ENCODE measurements at places on chromosomes 12 and 14. TPM values are rescaled to one million over a fixed set of nuclear protein-coding genes. Genes with fewer than 3 reads are reported as not detected.
A peak's percentile ranks its signal among the peaks of the same experiment; 100 is the strongest.

The DAO gene
- total RNA-seq, result not detected

The CLEC9A gene
- total RNA-seq, result not detected

The INSM2 gene
- total RNA-seq, result not detected

The BATF gene
- total RNA-seq, result 179 TPM

The NRL gene
- 1.7 TPM for total RNA-seq

The SSTR1 gene
- total RNA-seq, result not detected

The RNF31 gene
- 53.8 TPM for total RNA-seq

The TTLL5 gene
- total RNA-seq, result 23.8 TPM

The ANG gene
- 0.27 TPM for total RNA-seq

The HHIPL1 gene
- 0.31 TPM for total RNA-seq

The ASCL1 gene
- not detected for total RNA-seq

The BRMS1L gene
- total RNA-seq, result 4.4 TPM

The CLEC4C gene
- total RNA-seq, result not detected

The SPPL3 gene
- total RNA-seq, result 22.2 TPM

The SERPINA6 gene
- total RNA-seq, result not detected

The IL26 gene
- total RNA-seq, result 0.33 TPM

DNA sequence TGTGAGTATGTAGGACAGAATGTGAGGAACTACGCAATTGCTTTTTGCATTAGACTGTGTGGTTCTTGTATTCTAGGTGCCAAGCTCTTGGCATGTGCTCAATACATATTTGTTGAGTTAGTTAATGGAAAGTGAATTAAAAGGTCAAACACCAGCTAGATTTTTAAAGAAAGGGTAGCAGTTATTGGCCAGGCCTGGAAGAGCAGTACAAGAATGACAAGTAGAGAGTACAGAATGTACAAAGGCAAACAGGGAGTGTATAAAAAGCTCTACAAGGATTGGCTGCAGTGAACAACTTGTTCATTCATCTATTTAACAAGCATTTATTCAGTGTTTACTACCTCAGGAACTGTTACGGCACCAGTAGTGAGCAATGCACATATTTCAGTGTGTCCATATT, 854.0 kb upstream of the SEL1L start:
- no peak for DNase-seq

GRCh38 chr12:125518074-125518473, 452.8 kb downstream of the AACS start:
- DNase-seq, result no peak

DNA sequence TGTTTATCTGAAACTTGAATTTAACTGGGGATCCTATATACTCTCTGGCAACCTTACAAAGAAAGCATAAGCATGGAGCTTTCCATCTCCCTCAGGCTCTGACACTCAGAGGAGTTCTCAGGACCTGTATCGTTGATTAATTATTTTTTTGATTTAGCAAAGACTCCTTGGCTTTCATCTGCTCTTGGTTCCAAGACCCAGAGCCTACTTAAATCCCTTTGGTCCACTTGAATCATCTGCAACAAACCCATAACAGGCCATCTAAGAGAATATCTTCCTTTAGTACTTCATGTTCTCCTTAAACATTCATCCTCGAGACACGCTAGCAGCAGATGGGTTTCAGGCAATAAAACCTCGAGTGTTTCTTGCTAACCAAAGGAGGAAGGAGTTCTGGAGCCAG, 85.4 kb downstream of the ZFP36L1 start:
- DNase-seq, result no peak

GRCh38 chr14:100067971-100068959, 3.0 kb downstream of the EVL start:
- DNase-seq, result peak; percentile 92

DNA sequence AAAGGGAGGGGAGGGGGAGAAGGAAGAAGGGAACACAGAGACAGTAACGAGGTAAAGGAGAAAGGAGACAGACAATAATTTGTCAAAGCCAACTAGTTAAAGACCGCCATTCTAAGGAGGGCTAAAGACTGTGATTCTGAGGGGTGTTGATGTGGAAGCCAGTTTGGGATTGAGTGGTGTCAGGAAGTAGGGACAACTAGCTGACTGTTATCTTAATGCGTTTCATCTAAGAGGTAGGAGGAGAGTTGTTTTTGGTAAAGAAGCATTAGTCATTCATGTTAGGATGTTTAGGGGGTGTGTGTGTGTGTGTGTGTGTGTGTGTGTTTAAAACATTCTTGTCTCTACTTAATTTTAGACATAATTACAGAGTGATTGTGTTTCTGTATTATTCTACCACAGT, 95.0 kb downstream of the INSM2 start:
- no peak for DNase-seq

- DNase-seq, result no peak
Observed at GRCh38 chr12:74401035-74401434, 136.6 kb upstream of the ATXN7L3B start.

GRCh38 chr12:92158796-92159439, 13.3 kb upstream of the BTG1 start:
- no peak for DNase-seq

GRCh38 chr12:75684678-75685616, 173.5 kb upstream of the KRR1 start:
- DNase-seq, result no peak

DNA sequence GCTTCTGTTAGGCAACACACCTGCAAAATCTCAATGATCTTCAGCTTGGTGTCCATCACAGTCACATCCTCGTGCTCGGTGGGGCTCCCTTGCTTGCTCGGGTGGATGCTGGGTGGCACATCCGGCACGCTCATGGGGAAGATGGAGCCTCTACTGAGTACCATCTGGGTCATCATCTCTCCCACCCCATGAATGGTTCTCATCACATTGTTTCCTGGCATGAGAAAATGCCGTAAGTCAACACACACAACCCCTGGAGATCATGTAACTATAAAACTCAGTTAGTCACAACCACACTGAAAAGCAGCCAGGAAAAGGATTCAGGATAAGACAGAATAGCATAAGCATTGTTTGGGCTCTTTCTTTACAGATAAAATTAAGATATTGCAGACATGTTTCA, 201.1 kb downstream of the ITPR2 start:
- DNase-seq, result no peak

DNA sequence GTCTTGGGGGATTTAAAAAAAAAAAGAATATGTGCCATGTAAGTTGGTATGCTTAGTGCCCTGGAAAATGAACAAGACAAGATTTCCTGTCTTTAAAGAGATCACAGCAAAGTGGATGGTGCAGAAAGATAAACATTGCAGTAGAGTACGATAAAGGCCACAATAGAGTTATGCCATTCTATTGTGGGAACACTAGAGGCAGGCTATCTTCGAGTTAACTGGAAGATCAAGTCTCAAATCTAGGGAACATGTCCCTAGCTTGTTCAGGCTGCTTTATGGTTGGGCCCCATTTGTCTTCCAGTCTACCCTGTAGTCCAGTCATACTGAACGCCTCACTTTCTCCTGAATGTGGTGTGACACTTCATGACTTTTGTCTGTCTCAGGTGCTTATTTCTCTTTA, 18.7 kb upstream of the CCT2 start:
- no peak for DNase-seq

- no peak for DNase-seq
Observed at GRCh38 chr14:25570483-25570882, 520.5 kb upstream of the STXBP6 start.

GRCh38 chr12:104022786-104023185, 27.2 kb downstream of the GLT8D2 start:
- no peak for DNase-seq

GRCh38 chr12:1732914-1733313, 42.0 kb downstream of the ADIPOR2 start:
- no peak for DNase-seq

- no peak for DNase-seq
Observed at GRCh38 chr14:80933282-80933681, 8.3 kb downstream of the CEP128 start.

DNA sequence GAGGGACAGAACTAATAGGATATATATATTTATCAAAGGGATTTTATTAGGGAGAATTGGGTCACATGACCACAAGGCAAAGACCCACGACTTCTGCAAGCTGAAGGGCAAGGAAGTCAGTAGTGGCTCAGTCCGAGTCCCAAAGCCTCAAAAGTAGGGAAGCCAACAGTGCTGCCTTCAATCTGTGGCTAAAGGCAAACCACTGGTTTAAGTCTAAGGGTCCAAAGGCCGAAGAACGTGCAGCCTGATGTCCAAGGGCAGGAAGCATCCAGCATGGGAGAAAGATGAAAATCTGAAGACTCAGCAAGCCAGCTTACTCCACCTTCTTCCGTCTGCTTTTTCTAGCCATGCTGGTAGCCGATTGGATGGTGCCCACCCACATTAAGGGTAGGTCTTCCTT, 157.9 kb upstream of the CRY1 start:
- DNase-seq, result no peak

DNA sequence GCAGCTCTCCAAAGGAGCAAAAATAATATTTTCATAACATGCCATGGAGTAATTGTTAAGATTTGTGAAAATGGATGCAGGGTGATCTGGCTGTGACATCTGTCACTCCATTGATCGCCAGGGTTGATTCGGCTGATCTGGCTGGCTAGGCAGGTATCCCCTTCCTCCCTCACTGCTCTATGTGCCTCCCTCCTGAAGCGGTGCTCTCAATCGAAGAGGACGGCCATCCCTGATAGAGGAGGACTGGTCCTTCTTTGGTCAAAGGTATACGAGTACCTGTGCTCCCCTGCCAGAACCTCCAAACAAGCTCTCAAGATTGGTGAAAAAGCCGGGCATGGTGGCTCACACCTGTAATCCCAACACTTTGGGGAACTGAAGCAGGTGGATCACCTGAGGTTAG, 47.9 kb downstream of the VCPKMT start:
- no peak for DNase-seq

DNA sequence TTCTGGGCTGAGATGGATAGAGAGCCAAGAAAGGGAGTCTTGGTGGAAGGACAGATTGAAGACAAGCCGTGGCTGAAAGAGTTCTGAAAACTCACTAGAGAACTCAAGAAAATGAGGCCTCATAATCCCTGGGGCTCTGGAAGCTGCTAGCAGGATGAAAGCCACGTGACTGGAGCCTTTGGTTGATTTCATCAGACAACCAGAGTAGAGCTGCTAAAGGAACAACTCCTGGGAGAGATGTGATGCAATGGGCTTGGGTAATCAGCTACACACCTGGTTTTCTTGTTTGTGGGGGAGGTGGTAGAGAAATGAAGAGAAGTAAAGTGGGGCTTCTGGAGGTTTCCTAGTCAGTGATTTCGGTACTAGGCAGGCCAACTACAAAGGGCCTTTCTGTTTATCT, 13.4 kb downstream of the CSRNP2 start:
- DNase-seq, result no peak

GRCh38 chr12:116551952-116552772, 7.0 kb upstream of the MAP1LC3B2 start:
- DNase-seq, result peak; percentile 17

DNA sequence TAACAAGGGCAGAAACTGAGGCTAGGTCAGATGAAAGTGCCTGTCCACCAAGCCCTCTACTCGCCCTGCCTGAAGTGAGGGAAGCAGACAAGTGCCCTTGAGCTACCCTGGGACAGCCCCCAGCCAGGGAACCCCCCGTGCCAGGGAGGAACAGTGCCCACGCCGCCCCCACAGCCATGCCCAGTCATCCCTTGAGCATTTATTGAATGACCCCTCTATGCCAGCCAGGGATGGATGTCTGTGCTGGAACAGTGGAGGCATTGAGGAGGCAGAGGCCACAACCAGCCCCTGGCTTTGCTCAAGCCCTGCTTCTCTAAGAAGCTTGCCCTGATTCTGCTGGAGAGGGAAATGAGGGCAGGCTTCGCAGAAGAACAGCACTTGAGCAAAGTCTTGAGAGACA, 3.7 kb upstream of the AQP6 start:
- no peak for DNase-seq

- no peak for DNase-seq
Observed at GRCh38 chr12:71636704-71637115, 26.9 kb downstream of the ZFC3H1 start.

- DNase-seq, result no peak
Observed at GRCh38 chr14:81313200-81313599, 86.9 kb downstream of the STON2 start.

GRCh38 chr12:51217133-51217967, 512 bp downstream of the POU6F1 start:
- peak; percentile 54 for DNase-seq

- DNase-seq, result no peak
Observed at GRCh38 chr14:22814941-22815713, at the start of gene SLC7A7. Gene SLC7A7, minus strand, starts transcription at chr14:22815435. Its CDS starts 2,037 bp downstream, at chr14:22813398.

DNA sequence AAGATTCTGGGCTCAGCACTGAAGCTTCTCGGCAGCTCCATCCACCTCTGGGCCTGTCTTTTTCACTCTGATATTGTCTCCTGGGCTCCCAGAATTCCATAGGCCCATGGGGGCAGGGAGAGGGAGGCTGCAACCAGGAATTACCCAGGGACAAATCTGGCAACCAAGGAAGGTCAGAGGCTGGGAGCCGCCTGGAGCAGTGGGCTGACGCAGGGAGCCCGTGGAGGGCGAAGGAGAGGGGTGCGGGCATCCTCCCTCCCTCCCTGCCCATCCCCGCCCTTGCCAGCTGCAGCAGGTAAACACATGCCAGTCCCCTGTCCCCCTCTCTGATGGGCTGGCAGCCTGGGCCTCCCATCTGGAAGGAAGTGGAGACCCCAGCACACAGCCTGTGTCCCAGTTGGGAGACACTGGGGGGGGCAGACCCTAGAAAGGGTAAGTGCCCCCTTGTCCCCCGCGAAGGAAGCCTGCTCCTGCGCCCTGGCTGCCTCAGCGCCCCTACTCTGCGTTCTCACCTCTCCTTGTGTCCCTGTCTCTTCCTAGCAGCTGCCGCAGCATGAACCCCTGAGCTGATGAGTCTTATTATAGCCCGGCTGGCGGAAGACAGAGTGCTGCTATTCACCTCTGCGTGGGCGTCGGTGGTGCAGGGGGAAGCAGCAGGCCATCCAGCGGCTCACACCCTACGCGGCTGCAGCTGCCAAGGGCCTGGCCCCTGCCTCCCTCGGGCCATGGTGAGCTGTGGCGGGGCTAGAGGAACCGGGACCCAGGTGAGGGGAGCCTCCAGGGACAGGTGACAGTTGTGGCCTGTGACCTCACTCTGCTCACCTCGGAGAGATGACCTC, 6.7 kb downstream of the LRTM2 start:
- DNase-seq, result no peak

- no peak for DNase-seq
Observed at GRCh38 chr14:59920378-59920683, 387 bp downstream of the LRRC9 start.

DNA sequence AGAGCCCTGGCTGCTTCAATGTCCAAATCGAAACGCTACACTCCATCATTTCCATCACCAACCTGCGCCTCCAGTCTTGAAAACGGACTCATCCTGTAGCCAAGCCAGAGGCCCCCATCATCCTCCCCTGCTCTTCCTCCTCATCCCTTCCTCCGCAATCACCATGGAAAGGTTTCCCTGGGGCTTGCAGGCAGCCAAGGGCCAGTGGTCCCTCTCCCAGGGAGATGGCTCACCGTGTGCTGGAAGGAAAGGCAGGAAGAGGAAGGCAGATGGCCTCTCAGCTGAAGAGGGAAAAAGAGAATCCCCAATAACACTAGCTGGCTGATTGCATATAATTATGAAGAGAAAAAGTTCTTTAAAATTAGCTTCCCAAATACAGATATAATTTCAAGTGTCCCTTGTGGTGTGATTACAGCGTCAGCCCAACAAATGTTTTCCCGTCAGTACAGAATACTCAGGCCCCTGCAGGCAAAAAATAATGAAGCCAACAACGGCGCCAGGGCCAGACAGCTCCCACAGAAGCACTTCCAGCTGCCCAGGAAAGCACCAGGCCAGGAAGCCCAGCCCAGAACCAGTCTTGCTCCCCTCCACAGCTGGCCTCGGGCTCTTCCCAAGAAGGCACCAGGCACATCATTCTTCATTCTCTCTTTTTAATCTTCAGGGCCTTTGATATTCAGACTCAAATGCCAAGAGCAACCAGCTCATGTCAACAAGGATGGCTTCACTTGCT, 24.7 kb downstream of the ITPK1 start:
- DNase-seq, result no peak
